Breast epithelium (tissue), 4 donors: ENCODE measurements at places on chromosomes 6 and 20. TPM values are rescaled to one million over a fixed set of nuclear protein-coding genes. Genes with fewer than 3 reads are reported as not detected.

LY86 gene
- total RNA-seq: 3.4 TPM

DNA sequence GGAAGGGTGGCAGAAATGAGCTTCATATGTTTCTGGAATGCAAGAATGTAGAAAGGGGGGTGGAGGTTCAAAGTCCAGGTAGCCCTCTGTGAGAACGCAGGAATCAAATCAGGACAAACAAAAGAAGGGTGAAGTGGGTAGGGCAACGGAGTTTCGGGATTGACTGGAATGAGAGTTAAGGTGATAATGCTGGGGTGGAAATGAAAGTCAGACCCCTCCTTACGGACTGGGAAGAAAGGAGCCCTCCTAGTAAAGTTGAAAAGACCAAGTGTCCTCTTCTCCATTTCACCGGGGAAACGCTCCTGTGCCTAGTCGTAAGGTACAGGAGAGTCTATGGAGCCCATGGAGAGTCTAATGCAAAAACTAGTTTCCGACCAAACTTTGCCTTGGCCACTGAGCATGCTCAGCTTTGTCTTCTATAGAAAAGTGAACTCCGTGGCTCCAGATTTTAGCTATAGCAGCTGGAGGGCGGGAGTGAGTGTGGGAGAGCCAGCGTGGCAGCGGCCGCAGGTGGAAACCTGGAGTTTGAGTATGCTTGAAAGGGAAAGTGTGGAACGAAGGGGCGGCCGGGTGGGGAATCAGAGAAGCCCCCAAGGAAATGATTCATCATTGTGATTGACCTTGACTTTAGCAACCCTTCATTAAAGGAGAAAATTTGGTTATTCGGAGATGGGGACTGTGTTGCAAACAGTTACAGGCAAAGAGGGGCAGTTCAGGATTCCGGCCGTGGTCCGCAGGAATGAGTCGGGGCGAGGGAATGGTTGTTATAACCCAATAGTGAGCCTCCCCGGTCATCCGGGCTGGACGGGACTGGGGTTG, 1.3 kb upstream of the LRRC1 start:
- H3K36me3 ChIP-seq: no peaks in the 10 kb centered on the region
- peak; percentile 54 for DNase-seq
- peak overlapping the region; percentile 78 for H3K4me3 ChIP-seq
- no peaks in the 10 kb centered on the region for H3K27me3 ChIP-seq
- H3K27ac ChIP-seq: peak overlapping the region; percentile 88

DNA sequence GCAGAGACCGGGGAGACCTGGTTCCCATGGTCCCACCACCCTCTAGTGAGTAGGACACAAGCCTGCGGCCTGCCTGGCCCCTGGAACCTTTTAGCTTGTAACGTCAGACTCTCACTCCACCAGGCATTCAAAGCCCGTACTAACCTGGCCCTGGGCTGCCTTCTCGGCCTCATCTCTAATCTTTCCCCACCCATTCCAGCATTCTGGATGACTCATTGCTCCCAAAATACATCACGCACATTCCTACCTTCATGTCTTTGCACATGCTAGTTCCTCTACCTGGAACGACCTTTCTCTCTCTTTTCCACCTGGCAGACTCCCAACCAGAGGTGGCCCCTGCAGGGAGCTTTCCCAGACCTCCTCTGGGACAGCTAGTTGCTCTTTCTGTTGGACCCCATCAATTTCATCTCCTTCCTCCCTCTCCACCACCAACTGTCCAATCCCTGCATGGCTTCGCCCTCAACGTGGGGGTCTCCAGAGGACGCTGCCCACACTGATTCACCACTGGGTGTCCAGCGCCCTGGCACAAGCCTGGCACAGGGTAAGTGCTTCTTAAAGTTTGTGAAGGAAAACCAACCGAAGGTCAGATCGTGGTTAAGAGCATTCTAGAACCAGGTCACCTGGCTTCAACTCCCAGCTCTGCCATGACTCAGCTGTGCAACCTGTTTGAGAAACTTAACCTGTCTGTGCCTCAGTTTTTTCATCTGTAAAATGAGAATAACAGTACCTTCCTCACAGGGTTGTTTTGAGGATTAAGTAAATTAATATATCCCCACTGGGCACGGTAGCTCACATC, 35.2 kb downstream of the JPH2 start:
- no peak for DNase-seq
- H3K27me3 ChIP-seq: no peaks in the 10 kb centered on the region
- no peaks in the 10 kb centered on the region for H3K4me1 ChIP-seq

PTCHD4 gene
- total RNA-seq: 1.9 TPM

DNA sequence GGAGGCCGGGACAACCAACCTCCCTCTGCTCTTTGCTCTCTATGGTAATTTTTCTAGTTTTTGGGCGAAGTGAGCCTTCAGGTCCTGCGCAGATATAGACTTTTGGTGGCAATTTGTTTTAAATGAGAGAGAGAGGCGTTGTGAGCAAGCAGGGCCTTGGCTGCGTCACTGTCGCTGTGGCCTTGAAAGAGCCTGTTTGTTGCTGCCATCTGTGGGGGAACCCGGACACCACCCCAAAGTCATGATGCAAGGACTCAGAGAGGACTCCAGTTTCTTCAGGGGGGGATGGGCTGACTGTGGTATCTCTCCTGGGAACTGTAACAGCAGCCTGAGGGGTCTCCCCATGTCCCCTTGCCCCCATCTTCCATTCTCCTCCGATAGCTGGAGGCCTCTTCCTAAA, 462.7 kb upstream of the SULF2 start:
- H3K27me3 ChIP-seq: no peaks in the 10 kb centered on the region
- H3K27ac ChIP-seq: no peak overlapping the region
- no peaks in the 10 kb centered on the region for H3K36me3 ChIP-seq

SCUBE3 gene
- total RNA-seq: under 0.01 TPM

- no peak for DNase-seq
- no peaks in the 10 kb centered on the region for H3K27me3 ChIP-seq
Observed at GRCh38 chr6:112600168-112600567, 253.0 kb downstream of the RFPL4B start.

GRCh38 chr20:48832405-48832730, 4.6 kb upstream of the PREX1 start:
- DNase-seq: no peak
- H3K4me3 ChIP-seq: no peak overlapping the region
- no peaks in the 10 kb centered on the region for H3K36me3 ChIP-seq
- H3K4me1 ChIP-seq: no peaks in the 10 kb centered on the region

GRCh38 chr20:9203081-9203447, 134.2 kb downstream of the PLCB4 start:
- no peak overlapping the region for H3K4me3 ChIP-seq
- no peaks in the 10 kb centered on the region for H3K27me3 ChIP-seq
- H3K36me3 ChIP-seq: no peaks in the 10 kb centered on the region

GRCh38 chr6:69704916-69705315, 91.9 kb downstream of the LMBRD1 start:
- H3K27ac ChIP-seq: no peak overlapping the region
- H3K36me3 ChIP-seq: no peaks in the 10 kb centered on the region
- DNase-seq: no peak
- no peaks in the 10 kb centered on the region for H3K27me3 ChIP-seq

PHF20 gene
- 60.0 TPM for total RNA-seq

- no peak overlapping the region for H3K27ac ChIP-seq
- H3K27me3 ChIP-seq: no peaks in the 10 kb centered on the region
- DNase-seq: no peak
- H3K4me1 ChIP-seq: no peaks in the 10 kb centered on the region
- no peak overlapping the region for H3K4me3 ChIP-seq
- no peaks in the 10 kb centered on the region for H3K36me3 ChIP-seq
Observed at GRCh38 chr6:85685713-85686112, 43.0 kb upstream of the SYNCRIP start.

GABRR2 gene
- total RNA-seq: 2.3 TPM

DNA sequence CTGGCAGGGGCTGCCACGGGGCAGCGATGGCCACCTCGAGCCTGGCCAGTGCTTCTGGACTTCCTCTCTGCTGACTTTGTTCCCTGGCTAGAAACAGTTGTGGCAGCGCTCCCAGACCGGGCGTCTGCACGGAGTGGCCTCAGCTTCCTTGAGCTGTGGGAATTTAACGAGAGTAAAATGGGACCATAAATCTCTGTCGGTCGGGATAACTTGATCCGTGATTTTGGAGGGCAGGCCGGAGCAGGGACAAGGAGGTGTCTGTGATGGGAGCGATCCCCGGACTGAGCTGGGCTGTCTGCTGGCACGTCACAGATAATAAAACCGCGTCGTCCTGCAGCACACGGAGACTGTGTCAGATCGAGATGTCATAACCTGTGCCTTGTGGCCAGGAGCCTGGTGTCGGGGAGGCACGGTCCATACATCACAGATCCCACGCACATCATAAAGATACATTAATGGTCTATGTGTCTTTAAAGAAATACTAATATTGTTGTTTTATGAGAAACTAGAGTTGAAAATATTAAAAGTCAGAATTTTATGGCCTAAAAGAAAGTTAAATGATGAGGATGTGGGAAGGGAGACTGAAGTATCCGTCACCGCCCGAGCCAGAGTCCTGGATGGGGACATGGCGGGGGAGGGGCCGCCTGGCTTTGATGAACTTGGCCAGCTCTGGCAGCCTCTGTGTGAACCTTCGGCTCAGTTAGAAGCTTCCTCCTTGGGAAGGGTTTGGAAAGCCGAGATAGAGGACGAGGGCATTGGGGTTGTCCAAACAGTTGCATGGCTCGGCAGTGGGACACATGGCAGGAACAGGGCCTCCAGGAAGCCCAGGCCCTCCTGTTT, 6.5 kb upstream of the RBBP8NL start:
- no peaks in the 10 kb centered on the region for H3K4me1 ChIP-seq
- no peak overlapping the region for H3K4me3 ChIP-seq

DNA sequence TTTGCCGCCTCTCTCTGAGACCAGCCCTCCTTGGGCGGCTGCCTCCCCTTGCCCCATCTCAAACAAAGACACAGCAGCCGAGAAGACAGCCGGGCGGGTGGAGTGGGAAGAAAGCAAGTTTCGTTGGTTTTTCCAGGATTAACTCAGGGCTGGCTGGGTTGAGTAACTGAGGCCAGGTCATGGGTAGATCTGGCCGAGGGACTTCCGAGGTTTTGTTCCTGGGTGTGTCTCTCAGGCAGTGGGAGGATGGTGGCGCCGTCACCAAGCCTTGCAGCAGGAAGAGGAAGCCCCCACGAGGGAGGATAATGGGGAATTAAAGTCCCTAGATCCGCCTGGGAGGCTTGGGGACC, 167.2 kb downstream of the TTLL2 start:
- no peak overlapping the region for H3K27ac ChIP-seq
- no peaks in the 10 kb centered on the region for H3K27me3 ChIP-seq

C6orf141 gene
- total RNA-seq: 25.9 TPM

- no peaks in the 10 kb centered on the region for H3K36me3 ChIP-seq
- peak; percentile 24 for DNase-seq
- H3K4me1 ChIP-seq: peaks cover 11% of the 10 kb centered on the region
Observed at GRCh38 chr20:41178904-41179432, 41.6 kb downstream of the PLCG1 start.

- no peaks in the 10 kb centered on the region for H3K4me1 ChIP-seq
- no peak for DNase-seq
- no peak overlapping the region for H3K4me3 ChIP-seq
- H3K27ac ChIP-seq: no peak overlapping the region
- H3K36me3 ChIP-seq: no peaks in the 10 kb centered on the region
Observed at GRCh38 chr6:1082285-1082935, 229.5 kb upstream of the FOXQ1 start.

ARFGEF2 gene
- 42.3 TPM for total RNA-seq

BPIFB2 gene
- total RNA-seq: 1.0 TPM

- no peaks in the 10 kb centered on the region for H3K36me3 ChIP-seq
- no peaks in the 10 kb centered on the region for H3K27me3 ChIP-seq
- H3K4me1 ChIP-seq: no peaks in the 10 kb centered on the region
- no peak for DNase-seq
- H3K27ac ChIP-seq: peak overlapping the region; percentile 92
Observed at GRCh38 chr6:20211941-20212391, 303 bp downstream of the MBOAT1 start.

PAQR8 gene
- total RNA-seq: 4.6 TPM

- H3K27ac ChIP-seq: no peak overlapping the region
- H3K4me1 ChIP-seq: no peaks in the 10 kb centered on the region
- H3K4me3 ChIP-seq: no peak overlapping the region
- no peaks in the 10 kb centered on the region for H3K36me3 ChIP-seq
Observed at GRCh38 chr20:50471231-50471630, 39.0 kb upstream of the PTPN1 start.

DNA sequence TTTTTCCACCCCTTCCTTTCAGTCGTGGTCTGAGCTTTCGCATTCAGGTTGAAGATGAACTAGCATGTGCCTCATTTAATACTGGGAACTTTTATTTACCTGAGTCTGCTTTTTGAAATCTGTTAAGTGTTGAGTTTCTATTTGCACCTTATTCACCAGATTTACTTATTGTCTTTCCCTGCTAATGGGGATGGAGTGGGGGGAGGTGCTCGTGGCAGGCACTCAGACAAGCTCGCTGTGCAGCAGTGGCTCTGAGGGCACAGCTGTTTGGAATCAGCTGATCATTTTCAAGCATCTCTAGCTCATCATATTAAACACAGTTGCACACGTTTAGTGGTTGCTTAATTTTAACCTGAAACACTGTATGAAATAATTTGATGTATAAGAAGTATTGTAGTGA, 35.6 kb downstream of the UTRN start:
- no peak overlapping the region for H3K27ac ChIP-seq
- no peaks in the 10 kb centered on the region for H3K4me1 ChIP-seq
- no peak overlapping the region for H3K4me3 ChIP-seq
- H3K36me3 ChIP-seq: no peaks in the 10 kb centered on the region
- no peaks in the 10 kb centered on the region for H3K27me3 ChIP-seq

GRCh38 chr20:63505723-63506122, 6.8 kb upstream of the EEF1A2 start:
- no peak for DNase-seq
- no peaks in the 10 kb centered on the region for H3K36me3 ChIP-seq
- no peak overlapping the region for H3K4me3 ChIP-seq
- no peaks in the 10 kb centered on the region for H3K27me3 ChIP-seq

GRCh38 chr20:58944610-58945009, 36.4 kb upstream of the NELFCD start:
- no peaks in the 10 kb centered on the region for H3K36me3 ChIP-seq
- no peak overlapping the region for H3K4me3 ChIP-seq
- DNase-seq: no peak
- H3K27ac ChIP-seq: no peak overlapping the region
- H3K27me3 ChIP-seq: no peaks in the 10 kb centered on the region

DNA sequence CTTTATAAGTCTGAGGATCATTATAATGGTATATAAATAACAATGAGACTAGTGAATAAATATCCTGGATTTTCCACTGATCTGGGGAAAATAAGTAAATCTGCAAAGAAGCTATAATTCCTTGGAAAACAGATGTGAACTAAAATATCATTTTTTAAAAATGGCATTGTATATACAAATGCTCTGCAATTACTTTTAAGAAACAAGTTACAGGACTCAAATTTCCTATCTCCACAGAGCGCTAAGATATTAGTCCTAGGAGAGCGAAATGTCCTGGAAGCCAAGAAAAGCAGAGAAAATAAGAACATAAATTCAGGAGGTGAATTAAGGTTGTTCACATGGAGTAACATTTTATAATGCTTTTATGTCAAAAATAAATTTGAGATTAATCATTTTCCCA, 61.3 kb downstream of the PRKN start:
- H3K27ac ChIP-seq: no peak overlapping the region
- H3K27me3 ChIP-seq: no peaks in the 10 kb centered on the region
- no peaks in the 10 kb centered on the region for H3K36me3 ChIP-seq
- DNase-seq: no peak

CEP85L gene
- 17.3 TPM for total RNA-seq
